ENCODE measurements at places on chromosomes 3 and 15. TPM values are rescaled to one million over a fixed set of nuclear protein-coding genes. Genes with fewer than 3 reads are reported as not detected.

SLC24A5 gene
- total RNA-seq, result not detected

FGF12 gene
- total RNA-seq, result 1.3 TPM

LTK gene
- not detected for total RNA-seq

GPR149 gene
- not detected for total RNA-seq

DISP2 gene
- 1.8 TPM for total RNA-seq

SNTN gene
- total RNA-seq, result not detected

CCRL2 gene
- 3.7 TPM for total RNA-seq

CPN2 gene
- total RNA-seq, result not detected

GRCh38 chr3:64224826-64225610 is at the start of gene PRICKLE2:
PRICKLE2 (minus strand) TSS chr3:64225466; CDS start chr3:64198927, 26,539 bp downstream.
- peak; percentile 95 for DNase-seq

DNA sequence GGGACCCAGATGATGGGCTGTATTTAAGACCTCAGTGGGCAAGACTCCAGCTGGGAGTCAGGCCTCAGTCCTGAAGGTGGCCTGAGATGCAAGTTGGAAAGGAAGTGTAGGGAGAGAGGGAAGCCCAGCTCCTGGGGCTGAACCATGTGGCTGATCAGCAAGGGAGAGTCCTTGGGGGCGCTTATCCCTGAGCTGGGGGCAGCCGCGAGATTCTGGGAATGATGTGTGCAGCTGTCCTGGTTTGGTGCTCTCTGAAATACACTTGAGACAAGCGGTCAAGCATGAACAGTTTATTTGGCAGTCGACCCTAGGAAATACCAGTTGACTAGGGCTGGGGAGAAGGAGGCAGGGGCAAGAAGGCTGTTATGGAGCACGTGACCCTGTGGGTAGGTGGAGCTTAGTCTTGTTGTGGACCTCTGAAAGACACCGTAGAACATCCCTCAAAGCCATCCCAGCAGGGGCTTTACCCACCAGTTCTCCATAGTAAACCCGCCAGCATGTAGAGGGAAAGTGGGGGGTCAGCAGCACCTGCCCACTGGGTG is 41.8 kb upstream of the SLC6A11 start:
- no peak for DNase-seq

GRCh38 chr3:102483556-102483955 is 48.7 kb downstream of the ZPLD1 start:
- no peak for DNase-seq

DNA sequence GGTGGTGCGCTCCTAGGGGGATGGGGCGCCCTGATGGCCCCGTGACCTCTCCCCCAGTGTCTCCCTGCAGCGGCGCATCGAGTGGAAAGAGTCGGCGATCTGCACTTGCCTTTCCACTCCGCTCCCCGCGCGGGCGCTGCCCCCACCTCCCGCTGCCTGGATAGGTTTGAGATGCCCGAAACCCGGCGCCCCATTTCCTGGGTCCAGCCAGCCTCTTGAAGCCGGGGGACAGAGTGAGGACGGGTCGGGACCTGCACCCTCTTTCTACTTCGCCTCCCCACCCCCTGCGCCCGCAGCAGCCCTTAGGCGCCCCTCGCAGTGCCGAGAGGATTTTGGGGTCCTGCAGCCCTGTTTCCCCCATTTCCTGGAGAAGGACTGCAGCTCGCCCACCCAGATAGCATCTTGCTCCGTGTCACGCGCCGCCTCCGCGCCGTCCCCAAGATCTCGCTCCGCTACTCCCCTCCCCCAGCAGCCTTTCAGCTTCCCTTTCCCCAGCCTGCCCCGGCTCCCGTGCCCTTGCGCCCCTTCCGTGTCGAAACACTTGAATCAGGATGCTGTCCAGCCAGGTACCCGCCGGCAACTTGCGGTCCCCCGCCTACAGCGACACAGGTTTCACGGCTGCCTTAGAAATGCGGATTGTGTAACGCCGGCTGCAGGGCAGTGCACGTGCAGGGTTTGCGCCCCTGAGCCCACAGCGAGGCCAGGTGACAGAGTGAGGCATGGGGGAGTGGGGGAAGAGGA is 519 bp downstream of the ABHD6 start:
- DNase-seq, result no peak

GRCh38 chr3:99256788-99257187 is 355.3 kb upstream of the DCBLD2 start:
- no peak for DNase-seq

GRCh38 chr3:81003817-81004216 is 757.6 kb downstream of the GBE1 start:
- no peak for DNase-seq

DNA sequence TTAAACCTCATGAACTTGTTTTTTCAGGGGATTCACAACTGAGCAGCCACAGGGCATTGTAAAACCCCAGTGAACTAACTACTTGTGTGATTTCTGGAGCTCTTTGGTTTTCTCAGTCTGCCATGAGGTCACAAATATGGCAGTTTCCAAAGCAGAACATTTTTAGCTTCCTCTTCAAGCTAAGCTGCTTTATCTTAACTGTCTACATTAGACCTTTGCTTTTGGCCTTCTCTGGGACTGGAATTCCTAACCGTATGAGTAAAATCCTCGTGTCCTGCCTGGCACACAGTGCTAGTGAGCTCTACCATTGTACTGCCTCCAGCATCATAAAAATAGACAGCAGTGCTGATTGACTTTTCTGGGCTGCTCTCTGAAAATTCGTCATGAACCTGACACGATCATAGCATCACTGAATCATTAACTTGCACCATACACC is 22.1 kb downstream of the CDIN1 start:
- no peak for DNase-seq

DNA sequence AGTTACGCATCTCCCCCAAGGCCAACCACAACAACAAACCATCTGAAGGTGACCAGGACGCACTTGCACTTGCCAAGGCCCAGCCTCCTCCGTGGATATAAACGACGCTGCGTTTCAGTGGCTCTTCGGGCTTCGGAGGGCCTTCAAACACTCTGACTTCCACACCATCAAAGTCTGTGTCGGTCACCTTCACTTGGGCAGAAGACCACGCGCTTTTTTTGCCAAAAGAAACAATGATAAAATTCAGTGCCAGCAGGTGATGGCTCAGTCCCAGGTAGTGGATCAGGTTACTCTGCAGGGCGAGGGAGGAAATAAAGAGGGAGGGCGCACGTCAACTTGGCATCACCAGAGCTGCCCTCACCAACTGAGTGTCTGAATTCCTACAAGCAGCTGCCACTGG is 63.0 kb downstream of the NCEH1 start:
- DNase-seq, result no peak

DNA sequence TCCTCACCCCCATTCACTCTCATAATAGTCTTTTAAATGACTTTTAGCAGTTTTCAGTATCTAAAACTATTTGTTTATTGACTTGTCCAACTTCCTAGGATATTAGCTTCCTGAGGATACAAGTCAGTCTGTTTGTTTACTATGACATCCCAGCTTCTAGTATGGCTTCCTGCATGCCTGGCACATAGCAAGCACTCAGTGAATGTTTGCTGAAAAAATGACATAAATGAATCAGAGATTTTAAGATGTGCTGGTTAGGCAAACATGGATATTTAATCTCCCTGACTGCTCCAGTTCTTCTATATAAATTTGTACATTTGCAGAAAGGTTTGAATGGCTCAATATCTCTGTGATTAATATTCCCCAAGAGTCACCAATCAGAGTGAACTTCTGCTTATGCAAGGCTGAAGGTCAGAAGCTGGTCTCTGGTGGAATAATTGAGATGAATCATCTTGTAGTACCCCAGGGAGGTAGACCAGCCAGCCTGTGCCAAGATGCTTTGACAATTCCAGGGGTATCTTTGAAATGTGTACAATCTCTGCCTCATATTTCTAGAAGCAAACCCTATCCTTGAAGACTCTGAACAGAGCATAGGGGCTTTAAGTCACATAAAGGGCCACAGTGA is 219.0 kb upstream of the LMCD1 start:
- no peak for DNase-seq

DNA sequence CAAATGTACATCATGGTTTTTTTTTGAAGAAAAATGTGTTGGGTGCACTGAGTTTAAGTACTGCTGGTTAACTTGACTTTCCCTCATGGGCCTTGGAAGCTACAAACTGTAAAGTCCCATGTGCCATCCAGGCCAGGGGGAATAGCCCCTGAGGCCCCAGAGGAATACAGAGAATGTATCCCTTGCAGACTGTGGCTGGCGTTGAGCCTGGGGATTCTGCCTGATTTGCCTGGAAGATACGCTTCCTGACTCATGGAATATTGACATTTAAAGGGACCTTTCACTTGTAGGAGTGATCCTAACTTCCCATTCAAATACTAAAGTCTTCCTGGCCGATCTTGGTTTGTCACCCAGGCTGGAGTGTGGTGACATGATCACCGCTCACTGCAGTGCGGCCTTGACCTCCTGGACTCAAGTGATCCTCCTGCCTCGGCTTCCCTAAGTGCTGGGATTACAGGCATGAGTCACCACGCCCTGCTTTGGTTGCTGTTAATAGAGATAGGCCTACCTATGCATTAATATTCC is 42.0 kb downstream of the ADAMTSL3 start:
- no peak for DNase-seq

DNA sequence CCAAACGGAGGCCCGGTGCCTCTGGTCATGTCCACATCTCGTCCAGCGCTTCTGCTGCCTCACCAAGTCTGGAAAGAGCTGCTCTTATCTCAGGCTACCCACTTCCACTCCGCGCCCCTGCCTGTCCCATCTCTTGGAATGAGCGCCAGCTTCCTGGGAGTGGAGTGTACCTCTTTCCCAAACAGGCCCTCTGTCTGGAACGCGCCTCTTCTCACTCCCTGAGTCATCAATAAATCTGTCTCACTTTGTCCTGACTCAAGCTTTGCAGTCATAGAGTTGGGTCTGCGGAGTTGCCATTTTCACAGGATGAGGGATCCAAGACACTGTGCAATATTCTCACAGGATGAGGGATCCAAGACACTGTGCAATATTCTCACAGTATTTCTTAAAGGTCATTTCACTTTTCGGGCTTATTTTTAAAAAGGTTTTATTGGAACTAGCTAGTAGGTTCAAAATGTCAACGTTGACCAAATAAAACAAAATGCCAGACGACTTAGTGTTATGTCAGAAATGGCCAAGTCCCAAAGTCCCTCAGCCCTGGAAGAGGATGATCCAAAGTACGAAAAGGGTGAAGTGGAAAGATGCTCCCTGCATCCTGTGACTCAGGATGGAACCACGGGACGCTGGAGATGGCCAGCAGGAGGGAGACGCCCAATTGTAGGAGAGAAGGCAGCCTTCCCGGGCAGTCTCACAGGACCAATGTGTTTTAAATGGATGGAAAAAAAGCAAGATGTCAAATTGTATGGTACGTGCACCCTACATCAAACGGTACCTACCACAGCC is 81.1 kb downstream of the CHSY1 start:
- DNase-seq, result peak; percentile 80

- DNase-seq, result no peak
These were observed 264.7 kb downstream of the GABRG3 start for GRCh38 chr15:27235681-27236080.

DNA sequence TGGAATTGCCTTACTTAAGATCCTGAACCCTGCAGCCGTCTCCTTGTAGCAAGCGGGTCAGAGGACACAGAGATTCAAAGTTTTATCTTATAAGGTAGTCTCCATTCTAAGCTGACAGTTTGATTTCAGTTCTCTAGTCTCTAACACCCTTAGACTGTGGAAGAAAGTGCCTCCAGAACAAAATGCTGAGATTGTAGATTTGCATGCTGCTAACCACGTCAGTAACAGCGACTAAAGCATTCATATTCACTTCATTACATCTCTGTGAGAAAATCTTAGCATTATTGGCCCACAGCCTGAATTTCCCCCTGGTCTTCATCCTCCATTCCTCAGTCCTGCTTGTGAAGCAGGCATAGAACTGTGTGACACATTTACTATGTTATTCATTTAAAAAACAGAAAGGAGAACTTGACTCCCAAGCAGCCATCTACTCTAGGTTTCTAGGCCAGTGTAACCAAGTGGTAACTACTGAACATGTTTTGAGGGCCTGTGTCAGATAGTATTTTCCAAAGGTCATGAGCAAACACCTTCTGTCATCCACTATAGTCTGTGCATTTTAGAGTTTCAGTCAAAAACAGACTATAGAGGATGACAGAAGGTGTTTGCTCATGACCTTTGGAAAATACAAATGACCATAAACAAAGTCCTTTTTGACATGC is 27.4 kb downstream of the ARIH2 start:
- DNase-seq, result no peak

DNA sequence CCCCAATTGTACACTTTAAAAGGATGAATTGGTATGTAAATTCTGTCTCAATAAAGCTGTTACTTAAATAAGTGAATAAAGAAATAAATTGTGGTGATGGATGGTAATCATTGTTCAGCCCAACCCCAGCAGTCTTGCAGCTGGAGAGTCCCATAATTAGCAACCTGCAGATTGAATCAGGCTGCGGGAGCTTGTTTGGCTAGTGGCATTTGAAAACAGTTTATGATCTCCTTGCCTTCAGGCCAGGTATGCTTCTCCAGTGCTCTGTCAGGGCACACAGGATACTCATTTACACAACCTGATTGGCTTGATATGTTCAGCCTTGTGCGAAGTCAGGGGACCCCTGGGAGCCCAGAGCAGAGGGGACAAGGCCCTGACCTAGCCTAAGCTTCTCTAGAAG is 16.5 kb upstream of the TSEN2 start:
- DNase-seq, result no peak

GRCh38 chr3:47020311-47020710 is 40.8 kb downstream of the NBEAL2 start:
- DNase-seq, result no peak

- DNase-seq, result no peak
These were observed 343.9 kb upstream of the CBLB start for GRCh38 chr3:106212665-106213222.

- DNase-seq, result no peak
These were observed 146.0 kb downstream of the ARPP21 start for GRCh38 chr3:35785234-35785888.

GRCh38 chr3:124510290-124510689 is 220.0 kb upstream of the UMPS start:
- DNase-seq, result peak; percentile 69

Data from HT1080 (cell line).